Calu3 (cell line): ENCODE measurements at places on chromosomes 4 and X. TPM values are rescaled to one million over a fixed set of nuclear protein-coding genes. Genes with fewer than 3 reads are reported as not detected.

GRCh38 chr4:125368146-125368545 lies 53.4 kb downstream of the FAT4 start:
- no peak for DNase-seq

- peak; percentile 15 for DNase-seq
These were observed 21.8 kb downstream of the TXLNG start for GRCh38 chrX:16807976-16808542.

- DNase-seq: no peak
These were observed 73.9 kb downstream of the HDAC8 start for GRCh38 chrX:72498782-72499181.

DNA sequence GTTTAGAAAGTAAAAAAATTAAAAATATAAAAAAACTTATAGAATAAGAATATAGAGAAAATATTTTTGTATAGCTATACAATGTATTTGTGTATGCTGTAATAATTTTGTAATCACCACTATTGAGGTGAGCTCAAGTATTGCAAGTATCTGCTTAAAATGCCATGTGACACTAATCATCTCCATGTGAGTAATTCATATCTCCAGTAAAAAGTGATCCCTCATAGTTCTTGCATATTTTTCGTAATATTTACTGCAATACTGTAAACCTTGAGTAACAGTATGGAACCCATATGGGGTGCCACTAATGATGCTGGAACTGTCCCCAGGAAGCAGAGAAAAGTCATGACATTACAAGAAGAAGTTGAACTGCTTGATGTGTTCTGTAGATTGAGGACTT lies 43.2 kb upstream of the HUWE1 start:
- no peak for DNase-seq

- no peak for DNase-seq
These were observed 989 bp upstream of the PCDH10 start for GRCh38 chr4:133147921-133148689.

GRCh38 chr4:66340286-66340893 lies 670.1 kb upstream of the EPHA5 start:
- no peak for DNase-seq

DNA sequence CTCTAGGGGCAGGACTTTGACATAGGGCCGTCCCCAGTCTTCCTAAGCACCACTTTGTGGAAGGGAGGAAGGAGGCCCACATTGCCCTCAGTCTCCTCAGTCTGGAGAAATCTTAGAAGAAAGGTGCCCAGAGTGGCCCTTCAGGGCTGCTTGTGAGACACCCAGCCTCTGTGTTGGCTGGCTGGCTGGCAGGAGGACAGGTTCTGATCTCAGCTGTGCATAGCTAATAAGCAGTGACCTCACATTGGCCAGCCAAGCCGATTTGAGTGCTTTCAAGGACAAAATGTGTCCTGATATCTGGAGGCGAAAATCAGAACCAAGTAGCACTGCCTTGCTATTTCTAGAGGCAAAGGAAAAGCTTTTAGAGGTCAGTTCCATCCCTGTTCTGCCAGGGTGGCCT lies 211.5 kb downstream of the BCOR start:
- no peak for DNase-seq

DNA sequence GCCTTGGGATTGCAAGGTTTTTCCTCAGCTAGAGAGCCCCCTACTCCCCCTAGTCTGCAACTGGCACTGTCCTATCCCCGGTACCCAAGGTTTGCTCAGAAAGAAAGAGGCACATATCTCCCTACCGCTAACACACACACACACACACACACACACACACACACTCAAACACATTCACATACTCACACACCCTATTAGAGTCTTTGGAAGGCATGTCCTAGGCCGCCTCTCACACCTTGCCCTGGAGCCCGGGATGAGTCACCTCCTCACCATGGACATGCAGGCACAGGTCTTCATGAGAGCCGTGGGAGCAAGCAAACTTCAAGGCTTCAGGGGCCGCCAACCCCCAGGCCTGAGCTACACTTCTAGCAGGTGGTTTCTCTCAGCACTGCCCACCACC lies 49.2 kb downstream of the PJA1 start:
- DNase-seq: no peak

- no peak for DNase-seq
These were observed 67.4 kb upstream of the PCDH19 start for GRCh38 chrX:100477467-100477866.

DNA sequence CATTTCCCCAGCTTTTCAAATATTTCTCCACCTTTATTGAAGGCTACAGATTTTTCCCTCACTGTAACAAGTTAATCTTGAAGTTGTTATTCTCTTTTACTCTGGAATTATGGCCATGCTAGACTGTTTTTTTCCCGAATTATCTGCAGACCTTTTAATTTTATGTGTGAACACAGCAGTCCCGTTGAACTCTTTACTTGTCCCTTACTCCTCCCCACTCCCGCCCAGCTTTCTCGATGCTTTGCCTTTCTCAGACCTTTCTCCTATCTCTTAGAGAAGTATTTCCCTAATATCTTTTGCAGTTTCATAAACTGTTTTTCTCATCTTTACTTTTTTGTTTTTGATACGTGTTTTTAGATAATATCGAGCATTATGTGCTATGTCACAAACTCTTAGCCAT lies 776 bp downstream of the CEP44 start:
- no peak for DNase-seq

GRCh38 chrX:50206753-50207152 lies 2.2 kb downstream of the CCNB3 start:
- no peak for DNase-seq

GRCh38 chr4:17288151-17288550 lies 223.7 kb downstream of the QDPR start:
- DNase-seq: no peak

- DNase-seq: no peak
These were observed 67.3 kb downstream of the TMEM144 start for GRCh38 chr4:158277558-158277957.

DNA sequence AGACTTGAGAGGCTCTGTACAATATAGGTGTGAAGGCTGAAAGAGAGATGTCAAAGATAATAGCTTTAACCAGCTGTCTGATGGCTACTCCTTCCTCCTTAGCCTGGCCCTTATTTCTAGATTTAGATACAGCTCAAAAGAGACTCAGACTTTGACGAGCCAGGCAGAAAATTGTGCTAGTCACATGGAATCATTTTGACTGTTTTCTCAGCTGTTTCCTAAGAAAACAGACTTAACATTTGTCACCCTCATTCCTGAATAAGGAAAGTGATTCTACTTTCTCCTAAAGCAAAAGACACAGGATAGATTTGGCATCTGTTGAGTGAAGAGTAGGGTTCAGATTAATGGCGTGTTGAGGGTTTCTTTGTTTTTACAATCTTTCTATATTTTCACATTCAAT lies 340.7 kb downstream of the DHX15 start:
- no peak for DNase-seq

GRCh38 chr4:131054489-131055019 lies 1958.6 kb downstream of the C4orf33 start:
- no peak for DNase-seq

GRCh38 chr4:112853662-112854256 lies 195.7 kb upstream of the ANK2 start:
- no peak for DNase-seq

- DNase-seq: no peak
These were observed 27.1 kb upstream of the GRPEL1 start for GRCh38 chr4:7094916-7095315.

GRCh38 chr4:155973639-155974475 lies 20.2 kb upstream of the CTSO start:
- DNase-seq: no peak

GRCh38 chr4:116016201-116016600 lies 902.8 kb upstream of the NDST4 start:
- peak; percentile 70 for DNase-seq

DNA sequence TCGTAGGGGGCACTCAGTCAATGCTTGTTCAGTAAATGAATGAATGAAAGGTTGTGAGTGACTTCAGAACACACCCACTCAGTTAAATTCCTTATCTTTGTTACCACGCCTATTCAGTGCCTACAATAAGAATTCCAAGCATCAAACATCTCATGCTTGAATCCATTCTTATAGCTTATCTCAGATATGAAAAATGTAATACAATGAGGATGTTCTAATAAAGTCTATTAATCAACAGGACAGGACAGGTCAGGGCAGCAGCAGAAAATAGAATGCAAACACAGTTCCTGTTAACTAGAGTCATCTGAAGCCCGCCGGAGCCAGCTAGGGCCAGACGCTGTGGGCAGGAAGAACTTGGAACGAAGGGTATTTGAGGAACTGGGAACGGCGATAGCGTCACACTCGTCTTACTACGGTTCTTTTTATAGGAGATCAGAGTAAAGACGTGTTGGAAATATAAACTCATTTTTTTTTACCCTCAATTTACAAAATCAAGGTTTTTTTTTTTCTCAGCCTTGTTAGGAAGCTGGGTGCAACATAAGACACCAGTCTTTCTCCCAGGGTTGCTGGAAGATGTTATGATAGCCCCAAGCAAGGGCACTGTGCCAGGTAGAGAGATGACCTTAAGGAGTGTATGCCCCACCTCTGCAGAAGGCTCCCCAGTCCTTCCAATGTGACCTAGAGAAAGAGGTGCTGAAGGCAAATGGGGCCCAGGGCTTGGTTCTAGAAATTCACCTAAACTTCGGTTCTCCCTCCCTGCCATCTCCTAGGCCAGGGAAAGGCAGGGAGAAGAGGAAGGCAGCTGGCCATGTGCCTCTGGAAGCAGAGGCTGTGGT lies 48.3 kb downstream of the SEL1L3 start:
- no peak for DNase-seq

DNA sequence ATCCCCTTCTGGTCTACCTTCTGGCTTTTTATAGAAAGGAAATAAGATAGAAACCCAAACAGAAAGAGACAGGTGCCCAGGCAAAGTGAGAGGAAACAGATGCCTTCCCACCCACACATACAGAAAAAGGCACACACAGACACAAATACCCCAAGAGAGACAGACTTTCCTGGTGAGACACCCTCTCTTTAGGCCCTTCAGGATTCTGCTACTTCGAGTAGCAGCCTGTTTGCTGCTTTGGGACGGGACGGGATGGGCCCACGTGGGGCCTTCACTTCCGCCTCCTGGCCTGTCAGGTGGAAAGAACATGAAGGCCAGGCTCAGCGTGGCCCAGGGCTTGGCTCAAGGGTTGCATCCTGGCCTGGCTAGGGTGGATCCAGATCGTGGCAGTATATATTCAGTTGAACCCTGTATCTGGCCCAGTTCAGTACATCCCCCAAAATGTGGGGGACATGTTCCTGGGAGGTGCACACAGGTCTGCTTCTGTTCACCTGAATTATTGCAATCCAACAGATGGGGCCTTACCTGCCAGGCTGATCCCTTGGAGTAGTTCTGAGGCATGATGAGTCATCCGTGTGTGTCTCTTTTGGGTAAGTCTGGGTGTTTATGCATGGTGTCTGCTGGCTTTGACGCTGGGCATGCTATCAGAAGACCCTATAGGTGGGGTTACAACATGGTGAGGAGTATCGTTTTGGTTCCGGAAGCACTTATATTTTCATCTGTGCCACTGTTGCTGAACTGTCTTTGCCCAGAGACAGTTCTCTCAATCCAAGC lies 2.4 kb downstream of the ZNF275 start:
- DNase-seq: no peak

- DNase-seq: no peak
These were observed 2266.4 kb upstream of the TENM3 start for GRCh38 chr4:179976777-179977176.

The DSPP gene
- total RNA-seq: not detected in 2 replicates

The DCAF8L2 gene
- total RNA-seq: not detected in 2 replicates

The SSX4B gene
- total RNA-seq: not detected in 2 replicates

The COL25A1 gene
- not detected in 2 replicates for total RNA-seq

The SYN1 gene
- 0.21 TPM in 1 of 2 replicates, not detected in the other for total RNA-seq

The PCSK1N gene
- total RNA-seq: 53.3 and 70.5 TPM in 2 replicates

The GRIA2 gene
- not detected in 2 replicates for total RNA-seq

The NDP gene
- total RNA-seq: 0.86 and 1.5 TPM in 2 replicates

The MAGEC1 gene
- not detected in 2 replicates for total RNA-seq

The TCEAL7 gene
- not detected in 2 replicates for total RNA-seq

The LRIT3 gene
- total RNA-seq: 0.09 and 0.22 TPM in 2 replicates

The USP27X gene
- 3.1 and 4.2 TPM in 2 replicates for total RNA-seq
